ENCODE measurements at places on chromosomes 2 and 18.

DNA sequence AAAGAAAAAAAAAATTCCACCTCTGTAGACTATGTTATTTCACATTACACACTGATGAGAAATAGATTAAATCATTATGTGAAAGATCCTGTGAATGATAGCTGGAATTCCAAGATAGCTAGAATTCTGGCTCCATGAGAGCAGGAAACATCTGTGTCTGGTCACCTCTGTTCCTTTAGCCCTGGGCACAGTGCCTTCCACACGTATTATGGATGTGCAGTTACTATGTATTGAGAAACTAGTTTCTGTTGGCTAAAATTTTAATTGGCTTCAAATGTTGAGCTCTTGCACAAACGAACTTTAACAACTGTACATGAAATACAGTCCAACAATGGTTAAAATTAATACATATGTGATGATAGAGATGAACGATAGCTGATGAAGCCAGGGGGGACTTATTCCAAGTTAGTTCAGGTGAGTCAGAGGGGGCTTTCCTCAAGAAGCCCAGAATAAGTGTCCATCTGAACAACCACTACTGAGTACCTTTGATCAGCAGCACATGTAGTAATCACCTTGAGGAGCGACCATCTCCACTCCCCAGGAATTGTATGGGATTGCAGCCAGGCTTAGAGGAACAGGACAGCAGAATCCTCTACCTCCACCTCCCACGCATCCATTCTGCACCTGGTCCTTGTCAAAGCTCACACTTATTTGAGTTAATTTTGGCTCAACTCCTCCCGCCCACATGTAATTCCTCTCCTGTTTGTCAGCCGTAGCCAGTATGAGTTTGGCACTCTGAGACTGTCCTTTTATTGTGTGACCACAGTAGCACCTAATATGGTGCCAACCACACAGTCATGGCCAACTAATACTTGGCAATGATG, 68.6 kb downstream of the NABP1 start:
- DNase-seq: no peak

DNA sequence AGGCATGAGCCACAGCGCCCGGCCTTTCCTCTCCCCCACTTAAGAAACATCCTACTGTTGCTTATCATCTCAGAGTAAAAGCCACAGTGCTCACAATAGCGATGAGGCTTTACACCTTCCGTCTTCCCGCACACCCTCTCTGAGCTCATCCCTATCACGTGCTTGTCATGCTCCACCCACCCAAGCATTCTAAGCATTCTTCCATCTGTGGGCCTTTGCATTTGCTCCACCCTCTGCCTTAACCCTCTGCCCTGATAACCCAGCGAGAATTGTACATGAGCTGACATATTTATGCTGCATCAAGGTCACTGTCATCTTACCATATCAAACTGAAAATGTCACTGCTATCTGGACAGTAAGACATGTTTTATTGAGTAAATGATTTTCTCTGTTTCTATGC, 22.6 kb downstream of the FOXI3 start:
- DNase-seq: no peak

DNA sequence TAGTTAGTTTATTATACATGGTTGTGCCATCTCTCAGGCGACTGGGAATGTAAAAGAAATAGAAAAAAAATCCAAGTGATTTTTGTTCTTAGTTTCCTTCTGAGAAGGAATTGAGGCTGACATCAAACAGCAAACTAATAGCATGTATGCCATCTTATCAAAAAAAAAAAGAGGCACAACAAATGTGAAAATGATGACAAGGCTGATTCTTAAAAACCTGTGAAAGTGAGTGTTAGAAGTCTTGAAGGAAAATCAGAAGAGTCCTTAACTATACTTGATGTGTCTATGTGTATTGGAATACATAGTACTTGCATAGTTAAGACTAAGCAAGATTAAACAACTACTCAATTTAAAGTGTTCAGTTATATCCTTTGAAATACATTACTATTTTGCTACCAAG, 161.0 kb downstream of the CCDC85A start:
- no peak for DNase-seq

GRCh38 chr18:68734308-68734707, 19.4 kb upstream of the TMX3 start:
- DNase-seq: no peak

DNA sequence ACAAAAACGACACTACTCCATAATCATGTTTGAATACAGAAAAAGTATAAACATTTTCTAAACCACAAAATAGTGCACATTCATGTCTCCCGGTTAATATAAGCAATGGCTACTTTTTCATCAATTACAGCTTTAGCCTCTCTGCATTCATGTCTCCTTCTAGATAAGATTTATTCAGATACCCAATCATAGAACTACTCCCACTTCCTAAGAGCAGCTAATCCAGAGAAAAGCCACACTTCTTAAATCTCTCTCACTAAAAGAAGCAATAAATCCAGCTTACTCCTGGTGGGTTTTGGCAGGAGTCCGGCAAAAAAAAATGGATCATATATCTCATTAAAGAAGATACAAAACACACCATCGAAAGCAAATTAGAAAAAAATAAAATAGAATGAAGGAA, 20.1 kb downstream of the DSEL start:
- no peak for DNase-seq
